ENCODE measurements at places on chromosomes 12 and 14. TPM values are rescaled to one million over a fixed set of nuclear protein-coding genes. Genes with fewer than 3 reads are reported as not detected.

DNA sequence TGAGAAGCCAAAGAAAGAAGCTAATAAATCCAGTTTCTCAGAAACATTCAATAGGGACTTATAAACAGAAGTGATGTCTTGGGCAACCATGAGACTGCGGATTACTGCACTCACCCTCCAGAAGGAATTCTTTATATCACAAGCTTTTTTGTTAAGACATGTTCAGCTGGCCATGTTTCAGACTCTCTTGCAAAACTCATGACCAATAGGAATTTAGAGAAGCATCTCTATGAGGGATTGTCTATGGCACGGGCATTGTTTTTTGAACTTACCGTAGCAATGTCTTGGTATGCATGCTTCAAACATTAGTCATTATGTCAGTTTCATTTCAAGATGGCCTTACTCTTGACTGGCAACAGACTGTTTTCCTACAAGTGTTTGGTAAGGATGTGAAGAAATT lies 15.5 kb upstream of the ZNF268 start:
- DNase-seq = no peak

GRCh38 chr12:82555699-82556098 lies 131.0 kb upstream of the TMTC2 start:
- DNase-seq = no peak

DNA sequence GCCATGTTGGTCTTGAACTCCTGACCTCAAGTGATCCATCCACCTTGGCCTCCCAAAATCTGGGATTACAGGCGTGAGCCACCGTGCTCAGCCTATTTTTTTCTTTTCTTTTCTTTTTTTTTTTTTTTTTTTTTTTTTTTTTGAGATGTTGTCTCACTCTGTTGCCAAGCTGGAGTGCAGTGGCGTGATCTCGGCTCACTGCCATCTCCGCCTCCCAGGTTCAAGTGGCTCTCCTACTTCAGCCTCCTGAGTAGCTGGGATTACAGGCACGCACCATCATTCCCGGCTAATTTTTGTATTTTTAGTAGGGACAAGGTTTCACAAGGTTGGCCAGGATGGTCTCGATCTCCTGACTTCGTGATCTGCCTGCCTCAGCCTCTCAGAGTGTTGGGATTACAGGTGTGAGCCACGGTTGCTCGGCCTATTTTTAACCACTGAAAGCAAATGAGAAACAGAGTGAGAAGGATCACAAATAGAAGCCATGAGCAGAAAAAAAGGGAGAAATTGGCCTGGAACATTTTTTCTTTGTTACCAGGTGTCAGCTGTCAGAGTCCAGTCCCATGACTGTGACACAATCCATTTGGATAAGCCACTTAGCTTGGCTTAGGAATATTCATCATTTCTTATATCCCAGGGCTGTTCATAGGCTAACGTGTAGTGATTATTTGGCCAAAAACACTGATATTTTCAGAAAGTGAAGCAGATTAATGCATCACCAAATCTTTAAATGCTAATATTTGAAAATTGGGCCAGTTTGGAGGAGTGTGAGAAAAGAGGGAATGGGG lies 7.9 kb upstream of the NFKBIA start:
- DNase-seq = no peak

GRCh38 chr14:56687123-56687522 lies 107.5 kb downstream of the TMEM260 start:
- DNase-seq = no peak

OTX2 gene
- total RNA-seq = not detected

DNA sequence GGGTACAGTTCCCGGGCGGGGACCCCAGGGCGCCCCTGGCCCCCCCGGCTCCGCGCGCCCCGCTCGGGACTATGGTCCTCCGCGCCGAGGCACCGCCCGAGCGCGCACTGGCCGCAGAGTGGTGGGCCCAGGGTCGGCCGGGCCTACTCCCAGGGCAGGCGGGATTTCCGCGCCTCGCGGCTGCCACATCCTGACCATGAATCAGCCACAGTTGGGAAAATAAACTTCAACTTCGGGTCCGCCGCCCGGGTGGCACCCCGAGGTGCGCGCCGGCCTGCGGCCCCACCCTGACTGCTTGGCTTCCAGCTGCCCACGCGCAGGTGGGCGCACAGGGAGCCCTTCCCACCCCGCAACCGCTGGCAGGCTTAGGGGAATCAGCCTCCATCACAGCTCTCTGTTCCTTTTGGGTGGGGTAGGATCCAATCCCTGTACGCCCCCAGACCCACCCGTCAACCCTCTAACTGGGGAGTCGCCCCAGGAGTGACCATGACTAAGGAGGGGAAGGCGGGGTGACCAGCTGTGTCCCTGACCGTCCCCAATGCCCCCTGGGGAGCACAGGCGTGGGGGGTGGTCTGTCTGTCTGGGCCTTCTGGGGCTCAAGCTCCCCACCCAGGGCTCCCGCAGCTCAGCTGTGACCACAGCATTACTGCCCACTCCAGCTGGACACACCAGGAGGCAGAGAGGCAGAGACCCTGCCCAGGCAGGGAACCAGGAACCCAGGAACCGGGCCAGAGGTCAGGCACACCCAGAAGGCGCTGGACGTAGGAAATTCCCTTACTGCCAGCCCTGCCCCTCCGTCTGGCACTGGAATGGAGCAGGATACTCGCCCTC lies 678 bp downstream of the INF2 start:
- no peak for DNase-seq

NRXN3 gene
- total RNA-seq = 10.7 TPM

DNA sequence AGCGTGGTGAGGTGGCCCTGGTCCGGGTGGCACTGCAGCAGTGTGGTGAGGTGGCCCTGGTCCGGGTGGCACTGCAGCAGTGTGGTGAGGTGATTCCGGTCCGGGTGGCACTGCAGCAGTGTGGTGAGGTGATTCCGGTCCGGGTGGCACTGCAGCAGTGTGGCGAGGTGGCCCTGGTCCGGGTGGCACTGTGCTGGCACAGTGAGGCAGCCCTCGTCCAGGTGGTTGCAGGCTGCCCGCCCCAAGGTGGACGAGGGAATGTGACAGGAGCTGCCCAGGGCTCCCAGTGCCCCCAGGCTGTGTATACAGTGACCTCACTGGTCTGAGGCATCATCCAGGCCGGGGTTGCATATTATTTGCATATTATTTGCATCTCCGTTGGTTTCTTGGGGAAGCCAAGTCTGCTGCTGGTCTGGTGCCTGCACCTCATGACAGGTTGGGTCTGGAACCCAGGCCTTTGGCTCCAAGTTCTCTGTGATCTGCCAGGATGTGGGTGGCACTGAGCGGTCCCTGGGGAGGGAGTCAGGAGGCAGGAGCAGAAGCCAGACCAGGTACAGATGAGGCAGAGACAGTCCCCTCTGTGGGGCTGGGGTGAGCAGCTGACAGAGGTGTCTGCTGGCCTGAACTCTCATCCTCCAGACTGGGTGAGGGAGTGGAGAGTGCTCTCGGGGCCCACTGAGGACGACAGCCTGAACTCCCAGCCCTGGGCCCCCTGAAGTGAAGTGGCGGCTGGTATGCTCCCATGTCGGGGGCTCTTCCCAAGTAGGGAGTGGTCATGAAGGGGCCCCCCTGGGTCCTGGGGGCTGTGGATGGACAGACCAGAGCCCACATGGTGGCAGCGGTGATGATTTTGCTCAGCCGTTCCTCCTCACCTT lies 79.3 kb downstream of the KIF26A start:
- no peak for DNase-seq

GRCh38 chr14:71206123-71206522 lies 298.9 kb downstream of the PCNX1 start:
- no peak for DNase-seq
